Neural progenitor cell (in vitro differentiated cells): ENCODE measurements at places on chromosomes 4 and X. TPM values are rescaled to one million over a fixed set of nuclear protein-coding genes. Genes with fewer than 3 reads are reported as not detected.

DNA sequence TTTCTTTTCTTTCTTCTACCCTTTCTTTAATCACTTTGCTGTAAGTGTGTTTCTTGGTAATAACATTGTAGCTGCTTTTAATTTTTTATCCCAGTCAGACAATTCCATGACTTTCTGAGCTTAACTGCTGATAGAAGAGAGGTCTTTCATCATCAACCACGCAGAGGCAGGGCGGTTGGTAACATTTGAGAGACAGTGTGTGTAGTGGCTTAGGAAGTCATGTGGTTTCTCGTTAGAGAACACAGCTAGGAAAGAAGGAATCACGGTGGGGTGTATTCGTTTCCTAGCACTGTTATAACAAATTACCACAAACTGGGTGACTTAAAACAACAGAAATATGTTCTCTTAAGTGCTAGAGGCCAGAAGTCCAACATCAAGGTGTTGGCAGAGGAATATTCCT lies 11.5 kb downstream of the PRPS2 start:
- no peak for DNase-seq

GRCh38 chr4:38570647-38571276 lies 93.2 kb upstream of the KLF3 start:
- DNase-seq: no peak

GRCh38 chr4:168826620-168827019 lies 183.4 kb downstream of the CBR4 start:
- DNase-seq: no peak

- DNase-seq: no peak
These were observed 3.6 kb upstream of the NXT2 start for GRCh38 chrX:109533005-109533404.

GRCh38 chr4:71732706-71733105 lies 51.2 kb downstream of the GC start:
- DNase-seq: peak; percentile 58

DNA sequence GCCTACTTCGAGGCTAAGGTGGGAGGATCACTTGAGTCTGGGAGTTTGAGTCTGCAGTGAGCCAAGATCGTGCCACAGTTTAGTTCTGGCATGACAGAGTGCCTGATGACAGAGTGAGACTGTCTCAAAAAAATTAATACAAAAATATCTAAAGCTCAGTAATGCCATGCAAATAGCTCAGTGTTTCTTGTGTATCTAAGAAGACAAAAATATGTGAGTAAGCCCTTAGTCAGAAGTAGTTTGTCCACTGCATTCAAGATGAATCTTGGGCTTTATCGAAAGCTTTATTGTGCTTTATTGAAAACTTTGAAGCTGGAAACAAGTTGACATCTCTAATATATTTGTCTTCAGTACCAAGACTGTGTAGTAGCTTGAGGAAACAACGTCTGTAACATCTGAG lies 115.9 kb downstream of the GPAT3 start:
- DNase-seq: no peak

- no peak for DNase-seq
These were observed 20.3 kb downstream of the RNF4 start for GRCh38 chr4:2489081-2489805.

GRCh38 chr4:174613979-174614378 lies 91.7 kb upstream of the HPGD start:
- no peak for DNase-seq

Gene GRK4
- total RNA-seq: 1.3 and 3.2 TPM in 2 replicates

DNA sequence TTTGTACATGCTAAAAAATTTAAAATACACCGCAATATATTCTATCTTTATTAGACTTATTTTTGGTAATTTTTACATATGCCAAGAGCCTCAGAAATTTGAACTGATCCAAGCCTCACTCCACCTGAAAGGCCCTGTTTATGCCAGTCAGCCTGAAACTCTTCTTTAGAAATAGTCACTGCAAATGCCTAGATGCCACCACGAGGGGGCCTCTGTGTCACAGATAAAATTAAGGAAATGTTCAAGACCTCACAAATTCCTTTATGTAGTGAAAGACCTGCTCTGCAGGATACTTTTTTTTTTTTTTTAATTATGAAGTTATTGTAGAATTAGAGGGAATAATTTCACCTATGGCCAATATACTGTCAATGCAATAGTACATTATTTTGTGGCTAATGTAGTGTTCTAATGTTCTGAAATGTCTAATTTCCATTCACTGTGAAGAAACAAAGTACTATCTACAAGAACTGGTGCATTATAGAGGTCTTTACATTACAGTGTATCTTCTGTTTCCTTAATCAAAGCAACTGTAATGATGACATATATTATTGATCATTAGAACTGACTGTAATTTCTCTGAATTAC lies 69.8 kb downstream of the DTHD1 start:
- DNase-seq: peak; percentile 70

GRCh38 chrX:130264573-130264972 lies 4.1 kb downstream of the ZNF280C start:
- no peak for DNase-seq

GRCh38 chr4:165477799-165478198 lies 99.0 kb downstream of the CPE start:
- no peak for DNase-seq

Gene EDA2R
- 8.0 and 8.8 TPM in 2 replicates for total RNA-seq

DNA sequence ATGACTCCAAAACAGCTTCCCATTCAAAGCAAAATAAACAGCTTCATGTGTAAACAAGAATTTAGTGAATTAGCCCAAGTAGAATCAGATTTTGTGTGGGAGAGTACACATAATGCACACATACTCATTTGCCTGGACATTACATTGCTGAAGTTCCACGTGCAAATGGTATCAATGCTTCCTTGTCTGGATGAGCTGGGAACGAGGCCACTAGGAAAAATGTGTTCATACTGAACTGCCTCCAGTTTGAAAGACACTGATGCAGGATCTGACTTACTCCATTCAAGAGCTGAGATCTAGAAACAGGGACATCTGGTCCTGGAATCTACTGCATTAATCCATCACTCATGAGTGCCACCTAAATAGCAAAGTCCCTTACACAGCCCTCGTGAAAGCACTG lies 228.0 kb downstream of the APBB2 start:
- DNase-seq: no peak

GRCh38 chr4:185411849-185412248 lies 13.9 kb downstream of the UFSP2 start:
- no peak for DNase-seq

GRCh38 chrX:86148594-86148993 lies 343 bp downstream of the DACH2 start:
- peak; percentile 8 for DNase-seq

Gene MGAT4D
- not detected in 2 replicates for total RNA-seq

DNA sequence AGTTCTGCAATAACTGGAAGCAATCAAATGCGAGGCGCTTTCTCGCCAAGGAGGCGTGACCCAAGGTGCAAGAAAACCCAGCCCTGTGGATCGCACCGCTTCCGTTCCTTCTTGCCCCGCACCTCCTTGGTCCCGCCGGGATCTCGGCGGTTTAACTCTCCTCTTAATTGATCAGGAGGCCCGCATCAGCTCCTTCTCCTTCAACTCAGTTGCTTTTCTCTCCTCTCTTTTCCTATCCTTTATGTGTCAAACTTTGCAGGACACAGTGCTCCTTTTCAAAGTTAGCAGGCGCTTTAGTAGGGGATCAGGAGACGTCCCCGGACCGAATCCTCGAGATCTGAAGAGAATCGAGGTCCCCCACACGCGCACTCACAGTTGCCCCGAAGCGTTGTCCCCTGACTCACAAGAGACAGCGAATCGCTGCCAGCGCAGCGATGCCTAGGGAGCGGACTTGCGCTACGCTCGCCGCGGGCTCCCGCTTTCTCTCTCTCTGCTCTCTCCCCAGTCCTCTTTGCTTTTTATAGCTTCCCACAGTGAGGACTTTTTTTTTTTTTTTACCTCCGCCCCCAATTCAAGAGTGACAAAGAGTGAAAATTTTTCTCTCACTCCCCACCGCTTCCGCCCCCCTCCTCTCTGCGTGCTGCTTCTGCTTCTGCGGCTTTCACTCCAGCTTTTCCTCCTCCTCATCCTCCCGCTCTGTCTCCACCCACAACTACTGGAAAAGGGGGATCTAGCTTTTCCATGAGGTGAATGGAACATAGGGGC lies at the start of gene DKK2:
DKK2 (minus strand) TSS at position 495 of the 765 bp plus-strand sequence. CDS start 722 bp downstream, outside the sequence.
- peak; percentile 66 for DNase-seq

Gene GNL3L
- total RNA-seq: 19.3 and 28.1 TPM in 2 replicates

Gene NWD2
- total RNA-seq: not detected in 2 replicates

Gene LRCH2
- 18.1 and 24.9 TPM in 2 replicates for total RNA-seq

GRCh38 chrX:69133921-69134542 lies 31.2 kb downstream of the PJA1 start:
- DNase-seq: peak; percentile 75

Gene TRIM60
- not detected in 2 replicates for total RNA-seq

DNA sequence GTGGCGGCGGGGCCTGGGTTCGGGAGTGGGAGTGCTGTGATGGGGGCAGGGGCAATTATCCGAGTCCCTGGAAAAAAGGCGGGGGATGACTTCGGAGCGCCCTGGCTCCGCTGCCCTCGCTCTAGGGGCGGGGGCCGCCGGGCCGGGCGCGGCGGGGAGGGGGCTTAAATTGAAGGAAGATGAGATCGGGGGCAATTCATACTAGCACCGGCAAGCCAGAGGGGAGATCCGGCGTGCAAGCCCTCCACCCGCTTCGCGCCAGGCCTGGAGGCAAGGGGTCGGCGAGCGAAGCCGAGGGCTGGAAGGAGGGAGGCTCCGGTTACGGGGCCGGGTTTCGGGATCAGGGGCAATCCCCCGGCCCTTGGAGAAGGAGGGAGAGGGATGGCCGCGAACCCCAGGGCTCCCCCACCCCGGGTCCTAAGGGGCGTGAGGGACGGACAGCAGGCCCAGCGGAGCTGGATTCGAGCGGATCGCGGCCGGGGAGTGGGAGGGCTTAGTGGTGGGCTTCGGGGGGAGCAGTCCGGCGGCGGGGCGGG lies 1.2 kb downstream of the BCORL1 start:
- DNase-seq: peak; percentile 74

DNA sequence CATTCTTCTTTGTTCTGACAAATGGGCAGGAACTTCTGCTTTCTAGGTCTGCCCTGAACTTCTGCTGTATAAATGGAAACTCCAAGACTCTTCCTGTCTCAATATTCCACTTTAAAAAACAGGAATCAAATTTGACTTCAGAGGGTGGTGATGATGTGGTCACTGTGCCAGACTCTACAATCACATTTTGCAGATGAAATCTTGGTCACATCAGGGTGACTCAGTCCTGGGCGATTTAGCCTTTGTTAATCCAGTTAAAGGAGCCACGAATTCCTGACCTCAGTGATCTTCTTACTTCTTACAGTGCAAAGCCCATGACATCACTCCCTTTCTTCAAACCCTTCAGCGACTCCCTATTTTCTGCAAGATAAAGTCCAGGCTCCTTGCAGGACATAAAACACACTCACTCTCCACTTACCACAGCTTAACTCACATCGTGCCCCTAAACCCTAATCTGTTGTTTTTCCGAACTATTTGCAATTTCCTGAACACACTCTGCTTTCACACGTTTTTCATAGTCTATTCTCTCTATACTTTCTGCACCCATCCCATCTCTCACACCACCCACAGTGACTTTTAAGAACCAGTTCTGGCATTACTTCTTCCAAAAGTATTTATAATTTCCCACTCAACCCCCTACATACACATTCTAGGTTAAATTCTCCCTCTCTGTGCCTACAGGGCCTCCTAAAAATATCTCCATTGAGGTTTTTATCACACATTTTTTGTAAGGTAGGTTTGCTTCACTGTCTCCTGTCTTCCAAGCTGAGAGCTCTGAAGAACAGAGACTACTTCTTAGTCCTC lies 11.1 kb downstream of the GASK1B start:
- DNase-seq: peak; percentile 17

Gene ERCC6L
- 22.7 and 34.5 TPM in 2 replicates for total RNA-seq

- no peak for DNase-seq
These were observed 501.0 kb downstream of the IDS start for GRCh38 chrX:149003863-149004660.

GRCh38 chr4:88054901-88055300 lies 47.5 kb downstream of the PKD2 start:
- peak; percentile 60 for DNase-seq

GRCh38 chr4:148445071-148445859 lies 3.1 kb upstream of the NR3C2 start:
- DNase-seq: peak; percentile 85

GRCh38 chrX:13387666-13388494 lies 68.0 kb upstream of the ATXN3L start:
- no peak for DNase-seq

DNA sequence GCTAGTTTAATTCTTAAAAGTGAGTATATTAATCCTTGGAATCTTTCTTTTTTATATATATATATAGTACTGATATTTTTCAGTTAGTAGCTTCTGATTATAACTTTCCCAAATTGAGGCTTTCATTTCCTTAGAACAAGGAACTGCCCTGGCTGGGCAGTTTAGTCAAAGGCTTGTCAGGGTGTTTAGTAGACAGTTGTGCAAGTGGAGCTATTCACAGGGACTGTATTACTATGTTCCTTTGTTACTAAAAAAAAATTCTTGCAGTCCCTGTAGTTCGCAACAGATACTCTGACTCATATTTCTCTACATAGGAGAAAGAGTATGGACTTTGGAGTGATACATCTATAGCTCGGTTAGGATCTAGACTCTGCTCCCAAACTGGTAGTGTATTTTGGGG lies 20.8 kb downstream of the USO1 start:
- no peak for DNase-seq

Gene HS3ST1
- total RNA-seq: not detected in 2 replicates

DNA sequence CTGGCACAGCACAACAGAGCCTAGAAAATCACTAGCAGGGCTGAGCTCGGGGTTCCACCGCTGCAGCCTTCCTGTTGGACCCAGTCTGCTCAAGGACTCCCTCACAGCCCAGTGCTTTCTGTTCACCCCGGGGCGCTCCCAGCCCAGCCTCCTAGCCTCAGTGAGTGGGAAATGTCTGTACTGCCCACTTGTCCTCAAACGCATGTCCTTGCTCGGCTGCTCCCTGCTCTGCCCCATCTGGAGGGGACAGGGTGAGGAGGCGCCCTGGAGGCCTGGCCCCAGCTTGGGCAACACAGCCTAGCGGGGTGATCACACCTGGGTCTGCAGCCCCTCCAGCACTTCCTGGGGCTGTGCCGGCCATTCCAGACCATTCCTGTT lies 11.9 kb upstream of the CCNQ start:
- DNase-seq: no peak
